ENCODE measurements at places on chromosomes 1 and 21.

DNA sequence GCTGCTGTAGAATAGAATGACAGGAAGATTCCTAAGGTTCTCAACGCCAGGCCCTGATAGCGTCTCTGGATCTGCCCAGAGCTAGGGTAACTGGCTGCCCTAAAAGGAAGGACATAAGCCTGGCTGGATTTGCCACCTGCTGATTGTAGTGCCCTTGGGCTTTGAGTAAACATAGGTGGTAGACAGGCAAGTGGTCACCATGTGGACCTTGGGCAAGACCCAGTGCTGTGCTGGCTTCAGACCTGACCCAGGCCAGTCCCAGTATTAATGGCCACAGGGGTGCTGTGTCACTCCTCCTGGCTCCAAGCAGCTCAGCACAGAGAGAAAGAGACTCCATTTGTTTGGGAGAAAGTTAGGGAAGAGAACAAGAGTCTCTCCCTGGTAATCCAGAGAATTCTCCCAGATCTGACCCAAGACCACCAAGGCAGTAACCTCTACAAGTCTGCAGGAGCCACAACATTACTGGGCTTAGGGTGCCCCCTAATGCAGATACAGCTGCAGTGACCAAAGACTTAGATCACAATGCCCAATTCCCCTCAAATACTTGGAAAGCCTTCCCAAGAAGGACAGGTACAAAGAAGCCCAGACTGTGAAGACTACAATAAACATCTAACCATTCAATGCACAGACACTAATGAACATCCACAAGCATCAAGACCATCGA is 44.5 kb downstream of the PHTF1 start:
- no peak for DNase-seq

DNA sequence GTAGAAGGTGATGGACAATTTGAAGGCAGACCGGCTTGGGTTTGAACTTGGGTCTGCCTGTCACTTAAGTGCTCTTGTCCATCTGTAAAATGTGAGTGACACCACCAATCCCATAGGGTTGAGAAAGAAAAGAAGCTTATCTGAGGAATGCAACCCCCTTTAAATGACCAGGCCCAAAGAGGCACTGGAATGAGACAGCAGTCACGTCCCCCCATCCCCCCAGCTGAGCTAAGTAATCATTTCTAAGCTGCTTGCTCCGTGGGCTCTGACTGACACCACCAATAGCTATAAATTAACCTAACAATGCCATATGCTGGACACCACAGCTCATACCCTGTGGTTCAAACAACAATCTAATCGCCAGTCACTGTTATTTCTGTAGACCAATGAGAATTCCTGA is 15.1 kb downstream of the LCA5L start:
- DNase-seq, result no peak

- DNase-seq, result no peak
Measured at GRCh38 chr21:28229814-28230213, 762.9 kb downstream of the LTN1 start.

DNA sequence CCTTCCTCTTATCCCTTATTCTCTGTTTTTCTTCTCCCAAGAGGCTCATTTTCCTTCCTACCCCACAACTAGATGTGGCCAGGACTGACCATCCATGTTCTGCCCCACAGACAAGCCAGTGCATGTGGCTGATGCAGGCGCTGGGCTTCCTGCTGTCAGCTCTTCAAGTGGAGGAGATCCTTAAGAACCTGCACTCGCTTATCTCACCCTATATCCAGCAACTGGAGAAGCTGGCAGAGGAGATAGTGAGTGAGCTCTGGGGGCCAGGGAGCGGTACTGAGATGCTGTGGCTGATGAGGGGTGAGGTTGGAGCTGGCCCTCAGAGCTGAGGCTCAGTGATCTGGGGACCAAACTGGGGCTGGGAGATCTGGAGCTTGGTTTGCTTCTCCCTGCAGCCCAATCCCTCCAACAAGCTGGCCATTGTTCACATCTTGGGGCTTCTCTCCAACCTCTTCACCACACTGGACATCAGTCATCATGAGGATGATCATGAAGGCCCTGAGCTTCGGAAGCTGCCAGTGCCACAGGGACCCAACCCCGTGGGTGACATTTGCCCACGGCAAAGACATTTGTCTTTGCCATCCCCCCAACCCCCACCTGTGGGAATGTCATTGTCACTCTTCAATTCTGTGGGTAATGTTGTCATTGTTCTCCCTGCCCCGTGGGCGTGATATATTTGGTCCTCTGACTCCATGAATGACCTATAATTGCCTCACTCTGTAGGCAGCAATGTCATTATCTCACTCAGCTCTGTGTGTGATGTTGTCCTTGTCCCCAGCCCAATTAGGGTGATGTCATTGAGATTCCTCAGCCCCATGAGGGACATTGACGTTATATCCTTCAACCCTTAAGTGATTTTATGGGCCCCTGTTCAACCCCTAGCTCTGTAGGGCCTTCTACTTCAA is 11.2 kb upstream of the DPH2 start:
- no peak for DNase-seq

- no peak for DNase-seq
Measured at GRCh38 chr1:85296980-85297379, 20.5 kb upstream of the BCL10 start.

DNA sequence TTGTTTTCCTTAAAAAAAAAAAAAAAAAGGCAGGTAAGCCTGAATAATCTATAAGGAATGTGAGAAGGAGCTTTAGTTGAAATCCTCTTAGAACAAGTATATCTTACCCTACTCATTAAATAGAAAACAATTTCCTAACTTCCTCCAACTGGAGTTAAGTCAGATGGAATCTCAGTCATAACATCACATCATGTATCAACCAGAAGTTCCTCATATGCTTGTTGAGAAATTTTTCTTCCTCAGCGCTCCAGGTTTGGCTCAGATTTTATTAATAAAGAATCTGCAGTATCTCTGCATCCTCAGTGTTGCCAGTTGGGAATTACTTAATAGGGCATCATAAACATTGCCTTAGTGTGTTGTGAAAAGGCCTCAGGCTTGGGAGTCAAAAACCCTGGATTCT is 37.6 kb downstream of the DUSP10 start:
- no peak for DNase-seq

DNA sequence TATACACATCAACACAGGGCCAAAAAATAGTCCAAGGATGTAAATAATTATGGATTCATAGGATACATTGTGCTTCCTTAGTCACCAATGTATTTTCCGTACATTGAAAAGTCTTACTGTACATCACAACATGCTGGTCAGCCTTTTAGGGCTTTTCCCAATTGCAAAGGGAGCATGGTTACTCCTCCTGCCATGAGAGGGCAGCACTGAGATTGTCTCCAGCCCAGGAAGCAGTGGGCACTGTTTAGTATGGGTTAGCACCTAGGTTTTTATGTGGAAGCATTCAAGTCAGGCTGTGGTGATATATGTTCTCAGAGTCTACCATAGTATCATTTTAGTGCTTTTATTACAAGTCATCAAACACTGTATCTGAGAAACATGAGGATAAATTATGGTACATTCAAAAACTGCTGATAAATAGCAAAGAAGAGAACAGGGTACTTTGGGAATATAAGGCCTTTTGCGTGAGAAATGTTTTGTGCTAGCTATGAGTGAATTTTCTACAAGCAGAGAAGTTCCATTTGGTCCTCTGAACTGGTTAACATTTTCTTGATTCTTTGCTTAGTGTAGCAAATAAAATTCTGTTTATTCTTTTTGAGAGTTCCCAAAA is 34.0 kb downstream of the ST6GALNAC5 start:
- peak; percentile 33 for DNase-seq

GRCh38 chr1:39562886-39563285 is 13.7 kb downstream of the PABPC4 start:
- no peak for DNase-seq

DNA sequence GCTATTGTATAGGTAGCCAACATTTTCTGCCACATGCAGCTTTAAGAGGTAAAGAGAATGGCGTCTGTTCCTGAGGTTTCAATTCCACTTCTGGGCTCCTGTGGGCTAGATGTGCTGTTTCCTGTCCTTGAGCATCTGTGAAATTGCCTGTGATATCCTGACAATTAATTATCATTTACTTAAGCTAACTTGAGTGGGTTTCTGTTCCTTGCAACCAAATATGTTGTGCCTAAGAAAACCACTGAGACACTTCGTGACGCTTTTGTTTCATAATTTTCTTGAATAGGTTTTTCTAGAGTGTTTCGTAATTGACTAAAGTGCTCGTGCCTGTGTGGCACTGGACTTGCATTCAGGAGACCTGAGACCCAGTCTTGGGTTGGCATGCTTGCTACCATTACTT is 127.3 kb upstream of the POU3F1 start:
- no peak for DNase-seq

GRCh38 chr1:217059401-217059800 is 336.2 kb upstream of the ESRRG start:
- no peak for DNase-seq

DNA sequence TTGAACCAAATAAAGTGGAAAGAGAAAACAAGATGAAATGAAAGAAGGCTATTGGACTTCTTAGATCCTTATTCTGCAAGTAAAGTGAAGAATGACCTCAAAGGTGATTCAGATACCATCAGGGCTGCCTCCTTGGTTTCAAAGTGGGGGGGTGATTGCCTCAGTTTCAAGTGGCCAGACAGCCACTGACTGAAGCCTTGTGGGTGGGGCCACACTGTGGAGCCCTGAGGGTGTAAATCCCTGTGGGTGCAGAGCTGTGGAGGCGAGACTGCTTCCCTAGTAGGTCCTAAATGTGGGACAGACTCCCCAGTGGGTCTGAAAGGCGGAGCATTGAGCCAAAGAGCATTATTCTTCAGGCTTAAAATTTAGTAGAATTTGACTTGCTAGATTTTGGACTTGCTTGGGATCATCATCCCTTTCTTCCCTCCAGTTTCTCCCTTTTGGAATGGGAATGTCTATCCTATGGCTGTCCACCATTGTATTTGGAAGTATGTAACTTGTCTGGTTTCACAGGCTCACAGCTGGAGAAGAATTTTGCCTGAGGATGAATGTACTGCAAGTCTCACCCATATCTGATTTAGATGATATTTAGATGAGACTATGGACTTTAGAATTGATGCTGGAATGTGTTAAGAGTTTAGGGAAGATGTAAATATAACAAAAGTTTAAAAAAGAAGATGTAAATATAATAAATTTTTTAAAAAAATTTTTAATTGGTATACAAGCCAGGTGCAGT is 71.6 kb upstream of the SOX13 start:
- no peak for DNase-seq

- peak; percentile 71 for DNase-seq
Measured at GRCh38 chr1:46223472-46223943, 20.4 kb downstream of the LURAP1 start.

DNA sequence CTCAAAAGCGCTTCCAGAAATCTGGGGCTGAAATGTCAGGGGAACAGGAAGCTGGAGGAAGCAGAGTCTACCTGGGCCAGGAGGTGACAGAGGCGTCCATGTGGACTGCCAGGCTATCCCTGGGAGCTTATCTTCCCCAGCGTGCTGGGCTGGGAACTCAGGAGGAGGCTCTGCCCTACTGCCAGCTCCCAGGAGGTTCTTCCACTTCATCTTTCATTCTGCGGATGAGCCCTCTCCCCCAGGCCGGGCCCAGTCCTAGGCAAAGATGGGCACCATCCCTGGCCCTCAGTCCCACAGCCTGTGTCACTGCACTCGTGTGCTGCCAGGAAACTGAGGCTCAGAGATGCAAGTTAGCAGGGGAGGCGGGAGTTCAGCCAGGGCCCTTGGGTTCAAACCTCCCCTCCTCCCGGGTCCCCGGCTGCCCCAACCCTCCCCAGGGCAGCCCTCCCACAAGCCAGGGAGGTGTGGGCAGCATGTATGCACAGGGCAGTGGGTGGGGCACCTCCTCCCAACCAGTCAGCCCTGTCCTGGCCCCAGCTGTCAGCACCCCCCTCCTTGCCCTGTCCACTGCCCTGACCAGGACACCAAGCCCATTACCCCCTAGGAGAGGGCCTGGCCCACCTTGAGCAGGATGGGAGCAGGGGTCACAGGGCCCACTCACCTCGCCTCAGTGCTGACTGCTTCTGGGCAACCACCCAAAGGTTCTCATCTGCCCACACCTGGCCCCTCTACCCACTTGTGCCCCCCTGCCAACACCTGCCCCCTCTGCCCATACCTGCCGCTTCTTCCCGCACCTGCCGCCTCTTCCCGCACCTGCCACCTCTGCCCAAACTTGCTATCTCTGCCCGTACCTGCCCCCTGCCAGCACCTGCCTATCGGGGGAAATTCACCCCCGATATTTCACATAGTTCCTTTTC is 226.0 kb downstream of the NPHP4 start:
- DNase-seq, result no peak

All from activated CD4-positive, alpha-beta T cell treated with anti-CD3 and anti-CD28 coated beads, Interleukin-2, Interleukin-4, amounts not matched to agents 100 ng/mL and 50 ng/mL, durations not matched to agents 16 hours and 8 hours (primary cell).